GM12878 (cell line): ENCODE measurements at places on chromosomes 7 and 10. TPM values are rescaled to one million over a fixed set of nuclear protein-coding genes. Genes with fewer than 3 reads are reported as not detected.

DNA sequence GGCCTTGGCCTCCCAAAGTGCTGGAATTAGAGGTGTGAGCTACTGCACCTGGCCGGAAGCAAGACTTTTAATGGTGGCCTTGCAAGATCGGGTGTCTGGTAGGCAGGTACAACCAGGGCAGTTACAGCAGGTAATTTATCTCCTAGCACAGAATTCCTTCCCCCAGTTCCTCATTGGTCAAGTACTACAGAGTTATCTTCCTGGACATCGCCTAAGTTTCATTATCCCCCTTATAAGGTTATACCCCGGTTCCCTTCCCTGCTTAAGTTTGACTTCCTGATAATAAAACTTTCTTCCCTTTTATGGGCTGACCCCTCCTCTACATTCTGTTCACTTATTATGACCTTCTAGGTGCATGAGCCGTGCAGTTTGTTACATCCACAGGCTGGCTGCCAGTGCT is 19.0 kb upstream of the CYP3A43 start:
- no peak for DNase-seq

- no peak for DNase-seq
Measured at GRCh38 chr7:144397086-144397485, 6.4 kb downstream of the NOBOX start.

- no peak for DNase-seq
Measured at GRCh38 chr7:137753067-137753466, 93.7 kb downstream of the DGKI start.

- DNase-seq, result no peak
Measured at GRCh38 chr7:79340212-79340611, 113.3 kb downstream of the MAGI2 start.

- no peak for DNase-seq
Measured at GRCh38 chr10:42885491-42886270, 103.1 kb downstream of the BMS1 start.

- DNase-seq, result no peak
Measured at GRCh38 chr7:90756366-90756765, 160.2 kb downstream of the CDK14 start.

- no peak for DNase-seq
Measured at GRCh38 chr10:23820792-23821191, 381.9 kb downstream of the OTUD1 start.

GRCh38 chr7:5354460-5355232 is 69.0 kb downstream of the TNRC18 start:
- no peak for DNase-seq

- peak; percentile 52 for DNase-seq
Measured at GRCh38 chr7:30214651-30215137, 69.7 kb upstream of the ZNRF2 start.

GRCh38 chr7:77425101-77426051 is 9.2 kb upstream of the GSAP start:
- no peak for DNase-seq

GRCh38 chr7:153084278-153084677 is 324.7 kb downstream of the ACTR3B start:
- DNase-seq, result no peak

The PPP1R3C gene
- 0.16 TPM in 1 of 2 replicates, not detected in the other for total RNA-seq

The PPP3CB gene
- 42.0 and 43.0 TPM in 2 replicates for total RNA-seq

The SMARCD3 gene
- 0.51 and 1.4 TPM in 2 replicates for total RNA-seq

The PCGF6 gene
- 13.2 and 14.0 TPM in 2 replicates for total RNA-seq
